ENCODE measurements at places on chromosomes 11 and 22.

GRCh38 chr11:61540528-61540927 is 32.0 kb downstream of the LRRC10B start:
- no peak for DNase-seq

GRCh38 chr22:36343070-36343719 is 44.6 kb downstream of the MYH9 start:
- no peak for DNase-seq

GRCh38 chr11:67310246-67311050 is 7.1 kb downstream of the SSH3 start:
- DNase-seq = no peak

GRCh38 chr22:47393191-47393590 is 630.7 kb downstream of the TBC1D22A start:
- DNase-seq = no peak

- DNase-seq = no peak
Observed at GRCh38 chr22:45179276-45180049, 15.7 kb downstream of the NUP50 start.

DNA sequence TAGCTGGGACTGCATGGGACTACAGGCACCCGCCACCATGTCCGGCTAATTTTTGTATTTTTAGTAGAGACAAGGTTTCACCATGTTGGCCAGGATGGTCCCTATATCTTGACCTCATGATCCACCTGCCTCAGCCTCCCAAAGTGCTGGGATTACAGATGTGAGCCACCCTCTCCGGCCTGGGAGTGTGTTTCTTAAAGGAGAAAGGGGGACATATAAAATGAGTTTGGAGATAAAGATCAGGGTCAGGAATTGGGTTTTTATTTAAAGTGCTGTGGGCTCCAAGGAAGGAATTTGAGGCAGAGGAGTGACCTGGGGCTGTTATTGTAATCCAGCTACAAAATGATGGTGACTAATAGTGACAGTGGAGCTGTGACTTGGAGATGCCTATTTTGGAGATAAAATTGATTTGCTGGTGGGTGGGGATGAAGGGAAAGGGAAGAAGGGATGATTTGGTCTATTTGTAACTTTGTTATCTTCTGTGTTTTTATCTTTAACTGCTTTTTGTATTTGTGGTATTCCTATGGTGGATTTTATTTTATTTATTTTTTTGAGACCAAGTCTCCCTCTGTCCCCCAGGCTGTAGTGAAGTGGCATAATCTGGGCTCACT is 5.0 kb downstream of the CRKL start:
- no peak for DNase-seq

DNA sequence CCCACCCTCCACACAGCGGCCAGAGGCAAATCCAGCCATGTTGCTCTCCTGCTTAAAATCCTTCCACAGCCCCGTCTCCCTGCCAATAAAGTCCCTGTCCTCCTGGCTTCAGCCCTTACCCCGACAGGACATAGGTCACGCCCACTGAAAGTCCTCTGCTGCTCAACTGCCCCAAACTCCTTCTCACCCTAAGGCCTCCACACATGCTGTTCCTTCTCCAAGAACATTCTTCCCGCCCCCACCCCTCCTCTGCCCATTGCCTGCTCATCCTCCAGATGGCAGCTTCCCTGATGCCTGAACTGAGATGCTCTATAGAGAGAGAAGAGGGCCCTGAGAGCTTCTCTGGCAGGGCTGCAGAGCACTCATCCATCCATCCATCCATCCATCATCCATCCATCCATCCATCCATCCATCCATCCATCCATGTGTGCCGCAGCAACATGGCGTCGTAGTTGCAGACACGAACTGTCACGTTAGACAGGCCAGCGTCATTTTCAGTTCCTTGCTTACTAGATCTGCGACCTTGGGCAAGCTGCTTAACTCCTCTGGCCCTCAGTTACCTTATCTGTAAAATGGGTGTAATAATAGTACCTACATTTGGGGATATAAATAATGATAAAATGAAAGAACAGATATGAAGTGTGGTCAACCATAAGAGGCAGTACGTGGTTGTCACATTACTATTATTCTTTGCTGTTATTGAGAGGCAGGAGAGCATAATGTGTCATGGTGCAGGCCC is 9.4 kb downstream of the NPTXR start:
- DNase-seq = no peak

DNA sequence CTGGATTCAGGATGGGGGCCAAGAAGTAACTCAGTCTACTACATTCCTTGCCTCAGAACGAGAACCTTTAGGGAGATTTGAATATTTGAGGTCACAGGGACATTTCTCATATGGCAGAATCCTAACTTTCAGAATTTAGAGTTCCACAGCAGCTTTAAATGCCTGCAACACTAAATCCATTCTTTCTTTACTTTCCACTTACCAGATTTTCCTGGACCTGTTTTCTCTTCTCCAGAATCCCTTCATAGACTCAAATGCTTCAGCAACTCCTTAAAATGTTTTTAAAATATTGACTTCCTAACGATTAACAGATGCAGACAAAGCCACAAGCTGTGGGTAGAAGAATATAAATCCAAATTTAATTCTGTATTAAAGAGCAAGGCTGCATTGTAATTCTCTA is 63.1 kb downstream of the PRSS23 start:
- DNase-seq = no peak

- DNase-seq = no peak
Observed at GRCh38 chr11:61883327-61883726, 8.0 kb downstream of the FADS3 start.

- no peak for DNase-seq
Observed at GRCh38 chr11:125982348-125982730, 36.5 kb downstream of the VSIG10L2 start.

DNA sequence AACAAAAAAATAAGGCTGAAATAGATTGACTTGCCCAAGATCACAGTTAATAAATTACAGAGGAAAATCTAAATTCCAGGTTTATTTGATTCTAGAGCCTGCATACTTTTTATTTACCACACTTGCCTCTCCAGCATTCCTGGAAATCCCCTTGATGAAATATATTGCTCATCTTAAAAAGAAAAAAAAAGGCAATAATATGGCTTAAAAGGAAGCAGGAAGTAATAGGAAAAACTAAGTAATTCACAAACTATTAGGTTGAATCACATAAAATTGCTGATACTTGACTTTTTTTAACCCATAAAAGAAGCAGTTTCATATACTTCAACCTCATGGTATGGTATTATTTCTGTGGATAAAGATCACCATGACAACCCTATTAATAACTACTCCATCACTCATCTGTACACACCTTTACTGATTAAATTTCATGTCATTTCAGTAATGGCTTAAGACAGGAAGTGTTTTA is 52.9 kb downstream of the COPB1 start:
- no peak for DNase-seq

- no peak for DNase-seq
Observed at GRCh38 chr22:17769013-17769715, 5.1 kb downstream of the BID start.

- no peak for DNase-seq
Observed at GRCh38 chr11:8384199-8384821, 120.6 kb upstream of the LMO1 start.

DNA sequence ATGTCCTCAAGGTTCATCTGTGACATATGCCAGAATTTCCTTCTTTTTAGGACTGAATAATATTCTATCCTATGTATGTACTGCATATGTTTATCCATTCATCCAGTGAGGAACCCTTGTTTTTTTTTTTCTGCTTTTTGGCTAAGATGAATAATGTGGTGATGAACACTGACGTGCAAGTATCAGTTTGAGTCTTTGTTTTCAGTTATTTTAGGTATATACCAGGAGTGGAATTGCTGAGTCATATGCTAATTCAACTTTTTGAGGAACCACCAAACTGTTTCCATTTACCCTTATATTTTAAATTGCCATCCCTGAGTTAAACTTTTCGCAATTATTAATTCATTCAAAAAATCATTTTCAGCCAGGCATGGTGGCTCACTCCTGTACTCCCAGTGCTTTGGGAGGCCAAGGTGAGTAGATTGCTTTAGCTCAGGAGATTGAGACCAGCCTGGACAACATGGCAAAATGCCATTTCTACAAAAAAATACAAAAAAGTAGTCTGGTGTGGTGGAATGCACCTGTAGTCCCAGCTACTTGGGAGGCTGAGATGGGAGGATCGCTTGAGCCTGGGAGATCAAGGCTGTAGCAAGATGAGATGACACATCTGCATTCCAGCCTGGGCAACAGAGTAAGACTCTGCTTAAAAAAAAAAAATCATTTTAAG is 64.2 kb downstream of the MICAL2 start:
- DNase-seq = no peak

GRCh38 chr22:50569896-50570535 is 7.3 kb upstream of the SYCE3 start:
- DNase-seq = no peak

DNA sequence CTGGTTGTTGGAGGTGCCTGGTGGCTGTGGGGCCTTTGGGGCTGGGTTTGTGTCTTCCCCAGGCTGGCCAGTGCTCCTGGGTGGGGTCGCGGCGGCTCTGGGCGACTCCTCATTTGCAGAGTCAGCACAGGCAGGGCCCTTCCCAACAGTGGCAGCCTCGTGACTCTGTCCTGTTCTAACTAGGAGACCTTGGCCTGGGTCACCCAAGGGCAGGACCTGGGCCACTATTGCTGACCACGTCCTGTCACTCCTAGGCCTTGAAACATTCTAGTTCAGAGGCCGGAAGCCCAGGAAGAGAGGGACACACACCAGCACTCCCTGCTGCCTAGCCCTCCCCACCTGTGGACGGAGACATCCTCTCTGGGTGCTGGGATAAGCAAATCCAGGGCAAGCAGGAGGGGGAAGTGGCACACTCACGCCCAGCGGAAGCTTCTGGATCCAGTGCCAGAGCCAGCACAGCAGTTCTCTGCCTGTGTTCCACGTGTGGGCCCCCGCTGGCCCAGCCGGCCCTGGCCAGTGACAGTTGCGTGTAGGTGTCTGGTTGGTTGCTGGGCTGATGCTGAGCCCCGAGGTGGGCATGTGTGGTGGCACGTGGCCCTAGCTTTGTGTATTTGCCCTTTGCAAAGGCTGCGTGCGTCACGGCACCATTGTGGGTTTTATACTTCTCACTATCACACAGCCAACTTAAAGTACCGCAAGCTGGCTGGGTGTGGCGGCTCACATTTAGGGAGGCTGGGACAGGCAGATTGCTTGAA is 4.3 kb upstream of the CHID1 start:
- no peak for DNase-seq

Measured in stimulated activated CD4-positive, alpha-beta T cell treated with anti-CD3 and anti-CD28 coated beads, TNF-alpha, amount 100 ng/mL, for 1 hour (primary cell).